SK-N-DZ (cell line): ENCODE measurements at places on chromosomes 13 and 19.

GRCh38 chr13:74070065-74070464 lies 64.1 kb downstream of the KLF12 start:
- no peak for DNase-seq

- DNase-seq = no peak
These were observed 8.1 kb upstream of the CSNK1A1L start for GRCh38 chr13:37113534-37113933.

DNA sequence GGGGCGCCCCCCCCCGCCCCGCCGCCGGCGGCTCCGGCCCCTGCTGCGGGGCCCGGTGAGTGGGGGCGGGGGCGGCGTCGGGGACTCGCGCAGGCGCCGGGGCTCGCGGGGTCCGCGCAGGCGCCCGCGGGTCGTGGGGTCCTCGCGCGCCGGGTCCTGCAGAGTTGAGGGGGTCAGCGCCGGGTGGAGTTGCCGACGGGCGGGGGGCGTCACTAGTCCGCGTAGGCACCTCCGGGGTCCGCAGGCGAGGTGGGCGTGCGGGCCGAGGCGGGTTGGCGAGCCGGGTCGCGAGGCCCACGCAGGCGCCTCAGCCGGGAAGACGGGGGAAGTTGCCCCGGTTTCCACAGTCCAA lies 365 bp downstream of the PPP6R1 start:
- DNase-seq = no peak

DNA sequence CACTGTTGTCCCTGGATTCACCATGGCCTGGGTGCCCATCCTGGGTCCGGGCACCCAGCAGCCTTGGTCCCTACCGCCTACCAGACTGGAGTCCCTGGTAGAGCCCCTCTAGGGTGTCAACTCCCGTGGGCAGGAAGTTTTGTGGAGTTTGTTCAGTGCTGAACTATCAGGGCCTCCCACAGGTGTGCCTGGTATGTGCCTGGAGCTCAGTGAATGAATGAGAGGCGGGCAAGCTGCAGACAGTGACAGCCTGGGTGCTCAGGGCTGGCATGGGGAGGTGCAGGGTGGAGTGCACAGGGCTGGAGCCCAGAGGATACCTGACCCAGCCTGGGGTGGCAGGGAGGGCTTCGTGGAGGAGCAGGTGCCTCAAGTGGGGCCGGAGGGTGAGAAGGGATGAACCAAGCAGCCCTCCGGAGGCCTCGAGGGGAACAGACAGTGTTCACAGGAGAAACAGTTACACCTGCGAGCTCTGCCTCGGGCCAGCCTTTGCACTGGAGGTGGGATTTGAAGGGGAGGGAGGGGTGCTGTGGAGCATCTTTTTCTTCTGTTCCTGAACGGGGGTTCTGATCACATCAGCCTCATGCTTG lies 29.6 kb downstream of the PAK4 start:
- no peak for DNase-seq

DNA sequence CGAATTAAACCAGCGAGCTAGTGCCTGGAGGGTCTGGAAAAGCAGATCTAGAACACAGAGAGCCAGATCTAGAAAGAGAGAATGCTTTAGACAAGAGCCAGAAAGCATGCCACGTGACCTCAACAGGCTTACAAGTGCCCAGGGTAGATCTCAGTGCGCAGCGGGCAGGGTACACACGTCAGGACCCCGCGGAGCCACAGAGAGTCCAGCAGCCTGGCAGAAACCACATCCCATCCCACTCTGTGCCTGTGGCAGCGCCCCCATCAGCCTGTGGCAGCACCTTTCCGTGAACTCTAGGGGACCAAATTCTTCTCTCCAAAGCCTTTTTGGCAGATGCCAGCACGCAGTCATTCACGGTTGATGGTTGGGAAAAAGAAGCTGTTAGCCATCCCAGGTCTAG lies 5.9 kb downstream of the ARHGEF1 start:
- no peak for DNase-seq

DNA sequence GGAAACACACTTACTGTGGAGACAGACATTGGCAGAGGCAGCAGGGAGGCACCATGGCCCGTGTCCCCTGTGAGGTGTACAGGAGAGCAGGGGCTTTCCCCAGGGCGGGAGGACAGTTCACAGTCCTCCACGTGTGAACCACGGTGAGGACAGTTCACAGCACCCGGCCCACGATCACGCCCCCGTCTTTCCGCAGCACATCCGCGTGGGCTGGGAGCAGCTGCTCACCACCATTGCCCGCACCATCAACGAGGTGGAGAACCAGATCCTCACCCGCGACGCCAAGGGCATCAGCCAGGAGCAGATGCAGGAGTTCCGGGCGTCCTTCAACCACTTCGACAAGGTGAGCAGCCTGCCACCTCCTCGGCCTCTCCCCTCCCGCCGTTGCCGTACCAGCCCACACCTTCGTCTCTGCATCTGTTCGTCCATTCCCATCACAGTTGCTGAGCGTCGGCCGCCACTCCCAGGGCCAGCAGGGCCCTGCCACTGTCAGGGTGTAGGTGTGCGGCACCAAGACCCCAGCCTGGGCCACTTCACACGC lies 17.4 kb downstream of the CAPN12 start:
- no peak for DNase-seq
